ENCODE measurements at places on chromosomes 12 and 14.

DNA sequence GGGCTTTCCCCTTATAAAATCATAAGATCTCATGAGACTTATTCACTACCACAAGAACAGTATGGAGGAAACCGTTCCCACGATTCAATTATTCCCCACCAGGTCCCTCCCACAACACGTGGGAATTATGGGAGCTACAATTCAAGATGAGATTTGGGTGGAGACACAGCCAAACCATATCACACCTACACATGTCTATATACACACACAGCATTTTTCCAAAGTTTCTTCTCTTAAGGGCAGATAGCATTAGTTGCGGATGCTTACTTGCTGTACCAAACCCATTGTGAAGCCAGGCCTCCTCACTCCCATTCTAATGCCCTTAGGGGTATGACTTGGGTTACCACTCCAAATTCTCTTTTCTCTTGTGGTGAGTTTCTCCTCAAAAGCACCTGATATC, 104.1 kb upstream of the RAP1B start:
- DNase-seq = no peak

GRCh38 chr14:35378425-35379233, 25.9 kb downstream of the NFKBIA start:
- DNase-seq = no peak

DNA sequence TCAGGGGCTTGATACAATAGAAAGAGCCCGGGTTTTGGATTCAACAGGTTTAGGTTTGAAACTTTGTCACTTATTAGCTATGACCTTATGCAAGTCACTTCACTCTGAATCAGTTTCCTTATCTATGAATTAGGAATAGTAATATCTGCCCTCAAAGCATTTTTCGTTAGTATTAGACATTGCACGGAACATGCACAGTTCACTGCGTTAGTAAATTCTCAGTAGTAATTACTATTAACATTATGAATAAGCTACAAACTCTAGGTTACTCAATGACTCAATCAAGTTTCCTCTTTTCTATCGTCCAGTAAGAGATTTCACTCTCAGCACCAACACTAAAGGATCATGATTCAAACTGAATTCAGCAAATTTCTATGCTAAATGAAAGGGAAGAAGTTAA, 150.3 kb downstream of the CEP83 start:
- DNase-seq = no peak

GRCh38 chr12:132225214-132225613, 81.0 kb downstream of the NOC4L start:
- DNase-seq = no peak

DNA sequence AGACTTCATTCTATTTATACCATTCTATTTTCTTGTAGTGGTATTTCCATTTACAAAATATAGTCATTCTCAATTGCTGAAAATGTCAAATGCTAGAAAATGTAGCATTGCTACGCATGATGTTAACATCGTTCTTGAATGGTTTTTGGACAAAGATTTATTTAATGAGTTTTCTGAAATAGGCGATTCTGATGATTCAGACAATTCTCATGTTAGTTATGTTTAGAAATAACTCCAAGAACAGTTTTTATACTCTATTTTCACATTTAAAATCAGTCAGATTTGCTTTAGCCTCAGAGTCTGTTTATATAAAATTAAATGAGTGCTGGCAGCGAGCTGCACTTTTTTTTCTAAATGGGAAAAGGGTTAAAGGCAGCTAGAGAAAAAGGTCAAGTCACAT, 414.8 kb upstream of the MGAT4C start:
- DNase-seq = no peak

DNA sequence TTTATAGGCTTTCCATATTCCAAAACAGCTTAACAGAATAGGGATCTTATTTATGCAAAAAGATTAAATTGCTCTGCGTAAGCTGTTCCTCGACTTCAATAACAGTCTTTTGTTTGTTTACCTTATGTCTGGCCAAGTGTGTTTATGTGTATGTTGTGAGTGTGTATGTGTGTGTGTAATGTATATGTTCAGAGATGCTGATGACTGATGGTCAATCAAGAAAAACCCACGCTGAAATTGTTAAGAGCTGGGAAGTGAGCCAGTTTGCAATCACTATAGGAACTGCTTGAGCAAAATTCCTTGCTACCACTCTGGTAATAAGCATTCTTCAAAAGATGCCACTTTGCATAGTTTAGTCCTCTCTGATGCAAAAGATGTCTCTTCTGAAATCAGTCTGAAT, 59.6 kb downstream of the PRKD1 start:
- DNase-seq = no peak

Data from CD4-positive, alpha-beta T cell treated with Interleukin-1 beta for 1 hour (primary cell).